ENCODE measurements at places on chromosomes 3 and 15.

- DNase-seq = peak; percentile 68
Measured at GRCh38 chr3:12175137-12175593, 16.5 kb upstream of the TIMP4 start.

- peak; percentile 37 for DNase-seq
Measured at GRCh38 chr3:98573181-98573728, 20.2 kb downstream of the CPOX start.

GRCh38 chr3:141123677-141124410, 72.7 kb downstream of the SPSB4 start:
- DNase-seq = no peak

GRCh38 chr15:56804279-56804678, 71.0 kb upstream of the ZNF280D start:
- no peak for DNase-seq

DNA sequence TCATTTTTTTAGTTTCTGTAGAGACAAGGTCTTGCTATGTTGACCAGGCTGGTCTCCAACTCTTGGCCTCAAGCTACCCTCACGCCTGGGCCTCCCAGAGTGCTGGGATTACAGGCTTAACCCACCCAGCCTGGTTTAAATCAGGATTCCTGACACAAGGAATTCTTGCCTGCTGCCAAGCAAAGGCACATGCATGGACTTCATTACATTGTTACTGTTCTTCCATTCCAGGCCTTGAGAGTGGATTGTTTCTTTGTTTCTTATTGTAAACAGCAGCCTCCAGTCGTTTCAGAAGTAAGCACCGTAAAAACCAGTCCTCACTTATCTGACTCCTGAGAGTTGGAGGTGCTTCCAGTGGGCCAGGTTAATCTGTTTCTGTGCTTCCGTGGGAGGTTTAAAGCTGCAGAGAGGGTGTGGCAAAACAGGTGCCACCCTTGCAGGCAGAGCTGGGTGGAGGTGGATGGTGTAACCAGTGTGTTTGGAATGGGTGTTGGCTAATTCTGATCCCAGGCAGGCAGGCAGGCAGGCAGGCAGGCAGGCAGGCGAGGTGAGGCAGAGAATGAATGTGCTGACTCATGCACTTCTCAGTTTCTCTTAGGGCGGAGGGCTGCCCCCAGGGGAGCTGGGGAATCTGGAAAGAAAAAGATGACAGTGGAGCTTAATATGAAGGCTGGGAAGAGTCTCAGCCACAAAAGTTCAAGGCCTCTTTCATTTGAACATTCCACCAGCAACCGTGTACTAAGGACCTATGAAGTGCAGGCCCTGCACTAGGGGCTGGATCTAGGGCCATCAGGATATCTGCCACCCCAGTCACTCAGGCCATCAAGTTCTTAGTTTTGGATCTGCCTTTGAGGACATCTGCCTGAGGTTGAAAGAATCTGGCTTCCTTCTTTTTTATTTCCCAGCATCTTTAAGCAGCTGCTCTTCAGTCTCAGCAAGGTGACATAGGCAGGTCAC, 37.0 kb upstream of the CDCP1 start:
- peak; percentile 89 for DNase-seq

- DNase-seq = no peak
Measured at GRCh38 chr3:22045882-22046281, 294.9 kb upstream of the ZNF385D start.

- DNase-seq = peak; percentile 29
Measured at GRCh38 chr15:52790169-52790708, at the start of gene ONECUT1. ONECUT1 (minus strand) TSS chr15:52790336; CDS start chr15:52789884, 452 bp downstream.
